Neural crest cell (in vitro differentiated cells): ENCODE measurements at places on chromosomes 2 and 18. TPM values are rescaled to one million over a fixed set of nuclear protein-coding genes. Genes with fewer than 3 reads are reported as not detected.

RTP5 gene
- not detected in 2 replicates for total RNA-seq

- no peak for DNase-seq
These were observed 41.4 kb downstream of the TET3 start for GRCh38 chr2:74025971-74026612.

GRCh38 chr2:179636995-179637394 lies 224.4 kb downstream of the ZNF385B start:
- DNase-seq, result no peak

- DNase-seq, result no peak
These were observed 12.1 kb downstream of the ACTR3 start for GRCh38 chr2:113901943-113902342.

DNA sequence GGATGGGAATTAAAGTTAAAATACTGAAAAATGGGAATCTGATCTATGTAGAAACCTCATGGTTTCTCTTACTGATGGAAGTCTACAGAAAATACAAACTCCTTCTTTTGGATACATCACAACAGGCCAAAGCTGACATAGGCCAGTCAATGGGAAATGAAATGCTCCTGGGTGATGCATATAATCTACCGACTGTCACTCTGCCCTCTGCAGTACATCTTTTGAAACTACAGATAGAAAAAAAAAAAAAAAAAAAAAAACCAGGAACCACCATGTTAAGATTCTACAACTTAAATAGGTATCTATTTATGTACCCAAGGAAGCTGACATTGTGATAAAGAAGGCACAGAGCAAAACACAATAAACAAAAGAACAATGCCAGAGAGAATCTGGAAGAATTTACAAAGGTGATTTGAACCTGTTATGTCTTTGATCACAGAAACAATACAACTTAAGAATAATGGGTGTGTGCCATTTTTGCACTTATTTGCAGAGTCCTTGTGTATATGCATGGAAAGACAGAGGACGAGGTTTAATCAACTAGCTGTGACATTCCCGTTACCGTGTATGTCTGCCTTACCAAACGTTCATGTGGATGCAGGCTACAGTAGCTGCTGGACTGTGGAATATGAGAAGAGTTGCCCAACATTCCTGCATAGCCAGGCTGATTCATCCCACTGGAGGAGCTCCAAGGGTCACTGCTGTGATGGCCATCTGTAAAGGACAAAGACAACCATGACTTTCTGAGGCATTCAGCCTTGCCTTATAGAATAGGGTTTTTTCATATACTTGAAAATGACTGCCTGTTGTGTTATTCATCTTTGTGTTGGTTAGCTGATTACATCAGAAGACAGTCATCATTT lies 312.7 kb downstream of the TCF4 start:
- no peak for DNase-seq

DNA sequence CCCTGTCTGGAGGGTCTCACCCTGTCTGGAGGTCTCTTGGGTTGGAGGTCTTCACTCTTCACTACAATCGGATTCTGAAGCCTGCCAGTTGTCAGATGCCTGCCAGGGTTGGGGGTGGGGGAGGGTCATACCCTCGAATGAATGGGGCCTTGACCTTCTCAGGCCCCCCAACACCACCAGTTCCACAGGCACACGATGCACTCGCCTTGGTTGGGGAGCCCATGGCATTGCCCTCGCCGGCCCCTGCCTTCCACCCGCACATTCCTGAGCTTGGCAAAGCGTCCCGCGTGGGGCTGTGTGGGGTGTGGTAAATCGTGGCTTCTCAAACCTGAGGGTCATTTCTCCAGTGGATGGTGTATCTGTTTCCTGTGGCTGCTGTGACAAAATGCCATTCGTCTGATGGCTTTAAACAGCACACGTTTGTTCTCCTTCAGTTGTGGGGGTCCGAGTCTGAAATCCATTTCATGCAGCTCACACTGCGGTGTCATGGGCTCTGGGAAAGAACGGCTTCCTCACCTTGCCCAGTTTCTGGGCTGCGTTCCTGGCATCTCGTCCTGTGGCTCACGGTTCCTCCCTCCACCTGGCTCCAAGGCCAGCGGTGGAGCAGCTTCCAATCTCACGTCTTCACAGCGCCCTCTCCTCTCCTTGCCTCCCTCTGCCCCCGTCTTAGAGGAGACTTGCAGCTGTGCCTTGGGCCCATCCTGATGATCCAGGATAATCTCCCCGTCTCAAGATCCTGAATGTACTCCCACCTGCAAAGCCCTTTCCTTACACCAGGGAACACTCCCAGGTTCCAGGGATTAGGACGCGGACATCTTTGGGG lies 38.0 kb upstream of the HPCAL1 start:
- DNase-seq, result no peak

DNA sequence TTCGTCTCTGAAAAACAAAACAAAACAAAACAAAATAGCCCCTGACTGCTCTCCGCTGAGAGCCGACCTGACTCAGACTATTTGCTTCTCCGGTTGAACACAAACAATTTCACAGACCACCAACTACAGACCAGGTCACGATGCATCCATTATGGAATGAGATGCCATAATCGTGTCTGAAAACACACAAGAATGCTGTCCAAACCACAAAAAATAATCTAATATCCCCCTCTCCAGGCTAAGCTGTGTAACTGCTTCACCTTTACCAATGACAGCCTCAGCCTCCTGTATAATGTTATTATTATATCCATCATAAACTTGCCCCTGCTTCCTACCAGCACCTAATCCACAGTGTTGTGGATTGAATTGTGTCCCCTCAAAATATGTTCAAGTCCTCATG lies 114.7 kb downstream of the DNAH6 start:
- DNase-seq, result no peak

TXNDC2 gene
- not detected in 2 replicates for total RNA-seq

TRAK2 gene
- 13.4 and 14.2 TPM in 2 replicates for total RNA-seq

C2orf72 gene
- 3.0 and 3.3 TPM in 2 replicates for total RNA-seq

GRCh38 chr2:41999128-41999480 lies 48.7 kb upstream of the PKDCC start:
- no peak for DNase-seq

DNA sequence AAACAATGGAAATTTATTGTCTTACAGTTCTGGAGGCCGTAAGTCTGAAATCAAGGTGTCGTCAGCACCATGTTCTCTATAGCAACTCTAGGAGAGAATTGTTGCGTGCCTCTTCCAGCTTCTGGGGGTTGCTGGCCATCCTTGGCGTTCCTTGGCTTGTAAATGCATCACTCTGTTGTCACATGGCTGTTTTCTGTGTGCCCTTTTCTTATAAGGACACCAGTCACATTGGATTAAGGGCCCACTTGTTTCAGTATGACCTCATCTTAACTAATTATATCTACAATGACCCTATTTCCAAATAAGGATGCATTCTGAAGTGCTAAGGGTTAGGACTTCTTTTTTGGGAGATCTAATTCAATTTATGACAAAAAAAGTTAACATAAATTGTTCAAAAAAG lies 1.4 kb upstream of the PLEK start:
- no peak for DNase-seq

- no peak for DNase-seq
These were observed 177.1 kb upstream of the HDAC4 start for GRCh38 chr2:239577935-239578334.

- no peak for DNase-seq
These were observed 258.9 kb upstream of the FBXO11 start for GRCh38 chr2:48165070-48165753.

DNA sequence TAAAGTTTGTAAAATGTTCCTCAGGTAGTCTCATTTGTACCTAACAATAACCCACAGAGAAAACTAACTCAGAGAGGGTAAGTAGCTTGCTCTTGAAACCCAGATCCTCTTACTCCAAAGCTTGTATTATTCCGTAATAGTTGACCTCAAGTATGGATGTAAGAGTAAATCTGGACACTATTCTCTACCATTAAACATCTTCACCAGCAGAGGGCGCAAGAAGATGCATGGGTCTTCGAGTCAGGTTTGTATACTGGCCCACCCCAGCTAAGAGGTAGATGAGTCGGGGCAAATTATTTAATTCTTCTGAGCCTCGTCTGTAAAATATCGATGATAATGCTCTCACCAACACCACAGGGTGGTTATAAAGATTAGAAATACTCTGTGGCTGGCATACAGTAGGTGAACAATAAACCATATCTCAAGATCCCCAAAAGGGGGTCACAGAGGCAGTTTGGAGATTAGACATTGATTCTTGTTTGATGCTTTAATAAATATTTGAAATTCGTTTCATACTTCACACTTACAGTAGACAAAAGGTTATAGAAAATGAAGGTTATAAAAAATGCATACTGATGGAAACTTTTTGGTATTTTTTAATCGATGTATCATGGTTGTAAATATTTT lies 3.5 kb upstream of the CABLES1 start:
- DNase-seq, result peak; percentile 75

PFN4 gene
- 1.3 and 1.7 TPM in 2 replicates for total RNA-seq

ST8SIA3 gene
- total RNA-seq, result 2.6 and 3.1 TPM in 2 replicates

GRCh38 chr2:235002198-235003095 lies 50.6 kb downstream of the SH3BP4 start:
- no peak for DNase-seq

DNA sequence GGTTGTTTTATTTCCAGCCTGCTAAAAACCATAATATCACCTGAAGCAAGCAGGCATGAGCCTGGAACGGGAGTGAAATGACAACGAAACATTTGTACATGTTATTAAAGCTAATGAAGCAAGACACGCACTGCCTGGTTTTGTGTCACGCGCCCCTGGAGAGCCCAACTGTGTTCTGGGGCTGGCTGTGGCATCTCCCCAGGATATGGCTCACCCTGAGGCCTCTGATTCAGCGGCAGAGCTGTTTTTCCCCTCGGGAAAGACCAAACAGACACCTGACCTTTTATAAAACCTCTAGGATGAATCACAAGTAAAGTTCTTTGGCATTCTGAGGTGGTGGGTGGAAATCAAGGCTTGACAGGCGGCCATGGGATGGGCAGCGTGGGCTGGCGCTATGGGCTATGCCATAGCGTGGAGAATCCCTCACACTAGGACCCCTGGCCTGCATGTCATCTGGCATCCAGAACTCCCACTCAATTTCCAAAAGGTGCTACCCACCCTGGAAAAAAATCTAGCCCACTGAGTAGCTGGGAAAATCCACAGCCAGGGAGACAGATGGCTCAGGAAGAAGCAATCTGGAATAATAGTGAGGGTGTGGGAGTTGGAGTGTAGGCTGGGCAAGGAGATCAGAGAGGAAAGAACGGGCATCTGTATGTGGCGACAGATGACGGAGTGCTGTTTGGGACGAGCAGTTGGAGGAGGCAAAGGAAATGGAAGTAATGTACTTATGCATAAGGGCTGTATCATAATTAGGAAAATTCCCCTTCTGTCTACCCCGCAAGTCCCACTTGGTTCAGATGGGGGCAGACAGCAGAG lies 262.0 kb downstream of the AFF3 start:
- no peak for DNase-seq

ITGB6 gene
- not detected in 2 replicates for total RNA-seq

TRMT61B gene
- 21.8 and 22.6 TPM in 2 replicates for total RNA-seq

ARMC9 gene
- 35.0 and 35.2 TPM in 2 replicates for total RNA-seq

GRCh38 chr2:114543236-114543766 lies 100.9 kb downstream of the DPP10 start:
- DNase-seq, result no peak

- DNase-seq, result no peak
These were observed 459.3 kb upstream of the TRIB2 start for GRCh38 chr2:12257476-12257875.
